ENCODE measurements at places on chromosomes 2 and 18.

DNA sequence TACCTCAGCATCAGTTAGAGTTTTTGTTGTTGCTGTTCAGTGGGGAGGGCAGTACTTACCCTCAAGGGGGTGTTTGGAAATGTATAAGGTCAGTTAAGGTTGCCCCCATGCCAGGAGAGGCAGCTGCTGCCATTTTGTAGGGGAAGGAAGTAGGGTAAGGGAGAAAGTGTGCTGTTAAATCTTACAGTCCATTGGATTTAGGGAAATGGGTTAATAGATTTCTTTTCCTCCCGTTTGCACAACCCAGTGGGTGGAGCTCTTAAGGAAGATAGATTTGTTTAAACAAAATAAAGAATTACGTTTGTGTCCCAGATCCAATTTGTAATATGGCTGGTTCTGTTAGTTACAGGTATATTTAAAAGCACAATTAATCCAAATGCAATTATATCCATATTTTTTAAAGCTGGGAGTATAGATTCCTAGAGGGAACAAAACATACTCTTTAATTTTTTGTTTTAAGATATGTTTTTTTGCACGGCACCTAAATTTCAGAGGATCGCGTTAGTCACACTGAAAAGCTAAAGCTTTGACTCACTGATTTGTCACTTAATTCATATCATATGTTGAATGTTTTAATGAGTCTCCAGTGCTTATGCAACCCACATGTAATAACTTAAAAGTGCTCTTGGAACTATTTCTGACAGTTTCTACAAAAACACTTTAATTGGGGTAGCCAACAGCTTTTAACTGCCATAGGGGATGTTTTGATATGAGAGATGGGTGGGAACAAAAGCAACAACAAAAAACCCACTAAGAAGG is 9.0 kb upstream of the CWC22 start:
- DNase-seq = no peak

- DNase-seq = no peak
Observed at GRCh38 chr2:167945660-167946368, 301.6 kb downstream of the STK39 start.

- DNase-seq = no peak
Observed at GRCh38 chr2:241689306-241689705, 2.7 kb upstream of the DTYMK start.

GRCh38 chr2:38581193-38582147 is 21.3 kb downstream of the HNRNPLL start:
- peak; percentile 64 for DNase-seq

DNA sequence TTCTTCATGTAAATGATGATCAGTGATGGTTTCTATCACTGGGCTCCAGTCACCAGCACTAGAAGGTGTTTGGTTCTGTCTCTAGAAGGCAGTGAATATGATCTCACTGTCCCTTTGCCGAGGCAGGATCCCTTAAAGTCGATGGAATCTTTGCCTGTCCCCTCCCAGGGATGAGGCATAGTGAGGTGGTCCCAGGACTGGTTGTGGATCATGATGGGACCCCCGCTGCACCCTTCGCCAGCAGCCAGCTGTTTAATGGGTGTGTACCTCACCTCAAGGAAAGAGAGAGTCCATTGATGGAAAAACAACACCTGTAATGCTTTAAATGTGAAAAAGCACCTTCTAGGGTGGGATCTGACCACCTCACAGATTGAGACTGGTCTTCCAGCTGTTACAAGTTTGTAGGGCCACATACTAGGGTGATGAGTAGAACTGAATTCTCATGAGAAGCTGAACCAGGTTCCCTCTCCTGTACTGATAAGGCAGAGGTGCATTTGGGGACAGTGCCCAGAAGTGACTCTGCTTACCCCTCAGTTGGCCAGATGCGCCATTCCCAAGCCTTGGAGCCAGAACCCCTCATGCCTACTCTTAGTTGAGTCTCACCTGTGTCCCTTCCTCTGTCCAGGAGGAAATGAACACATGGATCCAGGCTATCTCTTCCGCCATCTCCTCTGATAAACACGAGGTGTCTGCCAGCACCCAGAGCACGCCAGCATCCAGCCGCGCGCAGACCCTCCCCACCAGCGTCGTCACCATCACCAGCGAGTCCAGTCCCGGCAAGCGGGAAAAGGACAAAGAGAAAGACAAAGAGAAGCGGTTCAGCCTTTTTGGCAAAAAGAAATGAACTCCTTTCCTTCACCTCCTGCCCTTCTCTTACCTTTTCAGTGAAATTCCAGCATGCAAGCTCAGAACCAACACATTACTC is 55.5 kb upstream of the EML6 start:
- no peak for DNase-seq

DNA sequence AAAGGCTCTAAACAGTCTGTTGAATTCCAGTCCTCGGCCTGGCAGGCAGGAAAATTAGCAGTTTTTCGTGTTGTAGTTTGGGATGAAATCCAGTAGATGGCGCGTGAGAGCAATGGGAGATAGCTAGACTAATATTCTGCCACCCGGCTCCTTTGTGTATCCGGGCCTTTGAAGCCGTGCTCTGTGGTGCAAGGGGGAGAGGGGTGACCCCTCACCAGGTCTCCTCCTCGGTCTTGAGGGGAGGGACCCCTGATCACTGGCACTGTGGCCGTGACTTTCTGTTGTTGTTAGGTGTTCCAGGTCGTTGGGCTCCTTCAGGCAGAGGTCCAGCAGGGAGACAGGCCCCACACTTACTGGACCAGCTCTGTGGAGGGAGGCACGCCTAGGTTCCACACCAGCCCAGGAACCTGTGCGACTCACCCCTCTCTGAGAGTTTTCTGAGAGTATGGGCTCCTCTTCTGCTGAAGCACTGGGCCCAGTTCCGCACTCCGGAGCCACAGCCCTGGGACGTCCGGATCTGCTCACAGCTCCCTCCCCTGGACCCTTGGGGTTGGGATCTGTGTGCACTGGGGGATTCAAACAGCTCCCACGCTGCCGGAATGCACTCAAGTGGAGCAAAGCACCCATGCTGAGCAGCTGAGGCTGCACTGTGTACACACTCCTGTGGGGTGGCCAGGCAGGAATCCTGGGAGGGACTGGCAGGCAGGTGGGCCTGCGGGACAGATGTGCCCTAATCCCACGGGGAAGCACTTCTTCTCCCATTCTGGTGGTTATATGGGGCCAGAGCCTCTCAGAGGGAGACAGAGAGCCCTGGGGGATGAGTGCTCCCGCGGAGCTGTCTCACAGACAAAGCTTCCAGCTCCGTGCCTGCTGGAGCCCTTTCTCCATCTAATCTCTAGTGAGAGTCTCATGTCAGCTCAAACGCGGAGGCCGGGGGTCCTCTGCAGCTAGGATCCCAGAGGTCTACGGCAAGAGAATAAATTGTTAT is 8.8 kb downstream of the GKN2 start:
- DNase-seq = peak; percentile 64

DNA sequence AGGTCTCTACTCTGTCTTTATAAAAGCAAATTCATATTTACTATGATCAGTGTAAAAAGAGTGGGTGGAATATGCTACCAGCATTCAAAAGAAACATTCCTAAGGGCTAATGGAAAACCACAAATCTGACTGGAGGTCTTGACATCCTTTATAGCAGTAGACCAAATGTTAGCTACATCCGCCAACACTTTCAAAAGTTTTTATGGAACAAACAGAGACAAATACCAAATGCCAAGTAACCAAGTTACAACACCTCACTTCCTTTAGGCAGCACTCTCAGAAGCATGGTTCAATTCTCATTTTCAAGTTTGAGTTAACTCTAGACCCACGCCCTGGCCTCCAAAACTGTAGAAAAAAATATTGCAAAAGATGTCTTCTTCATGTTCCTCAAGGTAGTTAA is 78.3 kb upstream of the SETBP1 start:
- DNase-seq = no peak

DNA sequence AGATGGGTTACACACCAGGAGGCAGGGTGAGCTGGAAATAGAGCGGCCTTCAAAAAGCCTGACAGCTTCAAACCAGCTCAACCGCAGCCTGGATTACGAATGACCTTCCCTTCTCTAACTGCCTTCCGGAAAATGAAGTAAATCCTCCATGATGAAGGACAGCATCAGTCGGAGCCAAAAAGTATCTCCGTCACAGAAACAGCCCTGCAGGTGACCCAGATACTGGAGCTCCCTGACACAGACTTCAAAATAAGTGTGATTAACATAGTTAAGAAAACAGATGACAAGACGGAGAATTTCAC is 10.3 kb upstream of the CIB4 start:
- no peak for DNase-seq

DNA sequence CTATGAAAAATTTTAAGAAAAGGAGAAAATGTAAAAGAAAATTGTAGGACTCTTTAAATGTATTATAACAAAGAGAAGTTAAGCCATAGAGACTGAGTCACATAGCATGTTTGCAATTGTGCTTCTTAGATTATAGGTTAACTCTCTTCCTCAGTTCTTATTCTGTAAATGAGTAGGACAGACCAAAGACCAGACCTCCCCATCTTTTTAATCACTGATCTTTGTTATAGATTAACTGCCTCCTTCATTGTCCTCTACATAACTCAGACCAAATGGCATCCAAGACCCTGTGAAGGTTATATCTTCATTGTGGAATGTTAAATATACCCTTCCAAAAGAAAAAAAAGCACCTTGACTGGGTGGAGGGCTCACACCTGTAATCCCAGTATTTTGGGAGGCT is 316.9 kb upstream of the LRRTM4 start:
- DNase-seq = no peak

- DNase-seq = no peak
Observed at GRCh38 chr2:45669032-45669486, 17.6 kb downstream of the PRKCE start.

DNA sequence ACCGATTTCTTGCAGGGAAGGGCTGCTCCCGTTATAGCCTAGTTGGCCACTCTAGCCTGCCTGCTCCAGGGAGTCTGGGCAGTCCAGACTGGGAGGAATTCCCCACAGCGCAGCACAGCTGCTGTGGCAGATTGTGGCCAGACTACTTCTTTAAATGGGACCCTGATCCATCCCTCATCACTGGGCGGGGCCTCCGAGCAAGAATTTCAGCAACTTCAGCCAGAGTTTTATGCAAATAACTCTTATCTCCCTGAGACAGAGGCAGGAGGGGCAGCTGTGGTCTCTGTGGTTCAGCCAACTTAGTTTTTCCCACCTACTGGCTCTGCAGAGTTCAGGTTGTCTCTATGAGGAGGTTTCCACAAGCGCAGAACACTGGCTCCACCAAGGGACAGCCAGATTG is 1583.2 kb downstream of the SUCLG1 start:
- DNase-seq = no peak

DNA sequence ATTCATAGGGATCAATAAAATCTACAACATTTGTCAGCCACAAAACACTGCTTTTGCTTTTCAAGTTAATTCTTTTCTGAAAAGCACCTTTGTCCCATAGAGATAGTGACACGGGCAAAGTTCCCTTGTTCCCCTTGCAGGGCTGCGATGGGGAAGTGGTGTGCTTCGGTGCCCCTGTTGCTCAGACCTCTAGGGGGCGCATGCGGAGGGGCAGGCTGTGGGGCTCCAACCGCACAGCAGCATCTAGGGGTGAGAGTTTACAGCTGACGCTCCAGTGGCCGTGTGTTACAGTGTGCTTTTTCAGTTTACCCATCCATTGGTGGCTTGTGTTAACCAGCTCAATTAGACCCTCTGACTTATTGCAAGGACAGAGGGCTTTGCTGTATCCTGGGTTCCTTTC is 1432.2 kb upstream of the ACVR2A start:
- no peak for DNase-seq

DNA sequence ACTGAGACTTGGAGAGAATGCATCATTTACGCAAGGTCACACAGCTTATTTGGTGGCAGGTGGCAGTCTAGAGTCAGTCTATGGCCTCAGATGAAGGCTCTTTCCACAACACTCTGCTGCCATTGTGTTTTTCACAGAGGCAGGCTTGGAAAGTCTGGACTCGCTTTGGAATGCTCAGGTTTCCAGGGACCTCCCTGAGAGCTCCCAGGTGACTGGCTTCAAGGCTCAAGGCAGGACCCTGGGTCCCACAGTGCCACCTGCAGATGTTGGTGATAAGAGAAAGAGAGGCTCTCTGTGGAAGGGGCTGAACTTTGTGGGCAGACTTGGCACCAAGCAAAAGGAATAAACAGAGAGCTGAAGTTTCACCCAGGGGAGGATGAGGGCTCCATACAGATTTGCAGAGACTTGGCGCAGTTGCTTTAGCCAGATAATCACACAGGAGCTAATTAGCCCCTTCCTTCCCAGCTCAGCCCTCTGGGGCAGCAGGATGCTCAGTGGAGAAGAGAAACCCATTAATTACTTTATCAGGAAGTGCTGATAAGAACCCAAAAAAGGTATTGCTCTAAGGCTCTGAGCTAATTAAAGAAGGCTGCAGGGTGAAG is 103.5 kb downstream of the LBH start:
- no peak for DNase-seq

DNA sequence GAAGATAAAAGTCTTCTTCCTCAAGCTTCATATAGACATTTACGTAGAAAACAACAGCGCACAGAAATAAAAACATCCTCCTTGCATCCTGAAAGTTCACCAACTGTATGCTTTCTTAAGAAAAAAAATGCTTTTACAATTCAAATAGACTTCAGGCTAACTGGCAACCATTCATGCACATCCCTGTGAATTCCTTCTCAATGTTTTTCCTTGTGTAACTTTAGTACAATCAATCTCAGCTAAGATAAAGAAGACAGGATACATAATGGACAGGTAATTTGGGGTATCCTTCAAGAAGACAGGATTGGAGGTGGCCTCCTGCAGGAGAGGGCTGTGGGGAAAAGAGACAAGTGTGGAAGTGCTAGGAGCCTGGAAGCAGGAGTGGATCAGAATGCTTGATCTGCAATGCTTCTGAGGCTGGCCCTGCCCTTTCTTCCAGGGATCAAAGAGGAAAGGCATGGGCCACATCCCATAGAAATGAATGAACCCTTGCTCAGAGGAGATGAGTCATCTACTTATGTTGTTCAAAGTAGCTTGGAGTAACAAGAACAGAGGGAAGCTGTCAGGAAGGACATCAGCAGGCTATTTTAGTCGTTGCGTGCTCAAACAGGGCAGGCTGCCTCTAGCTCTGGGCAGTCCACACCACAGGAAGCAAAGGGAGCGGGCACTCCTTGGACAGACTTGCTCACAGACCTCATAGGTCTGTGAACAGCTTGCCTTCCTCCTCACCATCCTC is 126.6 kb downstream of the TMEM131 start:
- DNase-seq = no peak

GRCh38 chr2:53028746-53029423 is 738.7 kb upstream of the CHAC2 start:
- DNase-seq = no peak

DNA sequence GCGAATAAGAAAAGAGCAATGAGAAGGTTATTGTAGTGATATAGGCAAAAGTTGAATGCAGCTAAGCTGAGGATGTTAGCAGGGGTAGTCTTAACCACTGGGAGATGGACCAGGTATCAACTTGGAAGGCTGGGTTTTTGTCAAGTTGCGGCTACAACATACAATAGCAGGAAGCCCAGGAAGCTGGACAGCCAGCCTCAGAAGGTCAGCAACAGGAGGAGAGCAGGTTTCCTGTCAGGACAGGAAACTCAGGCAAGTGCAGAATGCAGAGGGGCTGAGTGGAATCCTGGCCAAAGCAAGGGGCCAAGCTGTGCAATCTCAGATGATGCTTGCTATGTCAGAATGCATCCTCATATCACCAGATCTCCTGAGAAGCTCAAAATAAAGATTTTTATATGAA is 530.0 kb upstream of the ID2 start:
- no peak for DNase-seq

- DNase-seq = no peak
Observed at GRCh38 chr18:28109781-28110560, 67.0 kb downstream of the CDH2 start.

- no peak for DNase-seq
Observed at GRCh38 chr2:179338681-179339080, 74.0 kb upstream of the SESTD1 start.
